ENCODE measurements at places on chromosomes 1 and 21.

- DNase-seq = no peak
These were observed 53.5 kb upstream of the CD34 start for GRCh38 chr1:207964195-207964966.

- no peak for DNase-seq
These were observed 4.3 kb upstream of the CSF1 start for GRCh38 chr1:109906160-109906838.

DNA sequence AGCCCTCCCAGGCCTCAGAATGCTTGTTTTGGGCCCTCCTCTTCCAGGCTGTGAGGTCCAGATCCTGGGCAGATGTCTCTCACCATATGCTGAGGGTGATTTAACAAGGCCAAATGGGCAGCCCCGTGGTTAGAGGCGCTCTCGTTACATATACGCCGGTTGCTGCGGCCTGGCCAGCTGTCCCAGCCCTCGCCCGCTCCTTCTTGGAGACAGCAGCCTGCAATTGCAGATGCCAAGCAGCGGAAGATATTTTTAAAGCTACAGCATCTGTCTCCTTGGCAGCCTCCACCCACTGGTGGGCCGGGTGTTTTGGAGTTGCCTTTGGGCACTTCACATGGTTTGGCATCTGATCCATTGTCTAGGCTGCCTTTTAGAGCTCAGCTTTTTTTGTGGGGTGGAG lies 178.8 kb upstream of the NFIA start:
- no peak for DNase-seq

DNA sequence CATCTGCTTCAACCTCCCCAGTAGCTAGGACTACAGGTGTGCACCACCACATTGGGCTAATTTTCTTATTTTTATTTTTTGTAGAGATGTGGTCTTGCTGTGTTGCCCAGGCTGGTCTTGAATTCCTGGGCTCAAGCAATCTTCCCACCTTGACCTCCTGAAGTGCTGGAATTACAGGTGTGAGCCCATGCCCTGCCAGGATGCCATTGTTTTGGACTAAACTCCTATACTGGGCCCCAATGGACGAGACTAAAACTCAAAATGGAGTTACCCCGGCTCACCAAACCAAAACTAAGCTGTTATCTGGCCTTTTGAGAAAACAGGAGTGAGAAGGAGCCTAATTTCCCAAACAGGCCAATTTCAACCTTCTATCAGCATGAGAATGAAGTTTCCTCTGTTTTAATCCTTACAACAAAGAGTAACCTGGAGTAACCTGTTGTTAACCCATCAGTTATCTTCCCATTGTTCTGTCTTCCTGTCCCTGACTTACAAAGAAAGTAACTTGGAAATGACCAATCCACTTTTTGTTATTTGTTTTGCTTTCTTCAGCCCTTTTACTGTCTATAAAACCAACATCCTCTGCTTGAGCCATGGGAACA lies 29.6 kb downstream of the DMRTA2 start:
- no peak for DNase-seq

DNA sequence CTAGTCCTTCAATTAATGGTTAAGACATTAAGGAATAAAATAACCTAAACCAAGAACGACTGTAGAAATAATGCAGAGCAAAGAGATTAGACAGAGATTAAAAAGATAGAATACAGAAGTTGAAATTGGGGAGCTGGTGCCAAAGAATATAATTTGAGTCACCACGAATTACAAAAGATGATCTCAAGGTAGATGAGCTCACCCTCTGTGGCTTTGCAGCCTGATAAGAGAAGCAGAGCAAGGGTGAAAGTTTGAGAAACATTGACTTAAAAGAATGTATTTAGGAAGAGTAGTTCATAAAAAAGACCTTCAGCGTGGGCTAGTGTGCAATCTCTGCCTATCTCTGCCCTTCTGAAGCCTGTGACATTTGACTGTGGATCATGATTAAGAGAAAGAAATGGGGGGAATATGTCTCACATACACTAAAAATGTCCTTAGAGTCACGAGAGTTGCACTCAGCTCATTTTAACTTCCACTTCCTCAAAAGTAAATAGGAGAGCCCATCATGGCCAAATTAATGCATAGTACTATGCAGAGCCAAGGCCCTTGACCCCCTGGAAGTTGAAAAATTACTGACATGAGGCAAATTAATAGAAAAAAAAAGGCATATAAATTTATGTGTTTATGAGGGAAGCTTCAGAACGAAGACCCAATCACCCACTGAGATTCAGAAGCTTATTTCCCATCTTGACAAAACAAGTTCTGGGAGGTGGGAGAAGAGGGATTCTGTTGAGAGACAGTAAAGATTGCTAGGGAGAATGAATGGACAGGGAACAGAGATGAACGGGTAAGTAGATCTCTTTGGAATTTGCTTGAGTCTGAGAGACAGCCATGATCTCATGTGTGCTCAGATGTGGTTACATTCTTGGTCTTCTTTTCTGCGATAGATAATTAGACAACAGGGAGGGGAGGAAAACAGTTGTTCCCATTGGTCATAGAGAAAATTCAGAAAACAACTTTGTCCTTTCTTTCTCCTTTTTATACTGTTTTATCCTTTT lies 395.4 kb upstream of the LRRC7 start:
- no peak for DNase-seq

- no peak for DNase-seq
These were observed 3.0 kb downstream of the ADAM30 start for GRCh38 chr1:119893238-119893791.

DNA sequence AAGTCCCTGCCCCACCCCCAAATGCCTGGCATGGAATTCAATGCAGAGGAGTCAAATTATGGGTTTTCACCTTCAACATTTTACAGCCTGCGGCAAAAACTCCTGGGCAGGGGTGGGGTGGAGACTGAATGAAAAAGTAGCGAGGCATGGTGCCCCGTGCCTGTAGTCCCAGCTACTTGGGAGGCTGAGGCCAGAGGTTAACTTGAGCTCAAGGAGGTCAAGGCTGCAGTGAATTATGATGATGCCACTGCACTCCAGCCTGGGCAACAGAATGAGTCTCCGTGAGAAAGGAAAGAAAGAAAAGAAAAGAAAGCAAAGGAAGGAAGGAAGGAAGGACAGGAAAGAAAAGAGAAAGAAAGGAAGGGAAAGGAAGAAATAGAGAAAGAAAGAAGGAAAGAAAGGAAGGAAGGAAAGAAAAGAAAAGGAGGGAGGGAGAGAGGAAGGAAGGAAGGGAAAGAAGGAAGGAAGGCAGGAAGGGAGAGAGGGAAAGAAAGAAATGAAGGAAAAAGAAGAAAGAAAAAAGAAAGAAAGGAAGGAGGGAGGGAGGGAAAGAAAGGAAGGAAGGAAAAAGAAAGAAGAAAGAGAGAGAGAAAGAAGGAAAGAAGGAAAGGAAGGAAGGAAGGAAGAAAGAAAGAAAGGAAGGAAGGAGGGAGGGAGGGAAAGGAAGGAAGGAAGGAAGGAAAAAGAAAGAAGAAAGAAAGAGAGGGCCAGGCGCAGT lies 11.1 kb downstream of the LEMD1 start:
- no peak for DNase-seq

DNA sequence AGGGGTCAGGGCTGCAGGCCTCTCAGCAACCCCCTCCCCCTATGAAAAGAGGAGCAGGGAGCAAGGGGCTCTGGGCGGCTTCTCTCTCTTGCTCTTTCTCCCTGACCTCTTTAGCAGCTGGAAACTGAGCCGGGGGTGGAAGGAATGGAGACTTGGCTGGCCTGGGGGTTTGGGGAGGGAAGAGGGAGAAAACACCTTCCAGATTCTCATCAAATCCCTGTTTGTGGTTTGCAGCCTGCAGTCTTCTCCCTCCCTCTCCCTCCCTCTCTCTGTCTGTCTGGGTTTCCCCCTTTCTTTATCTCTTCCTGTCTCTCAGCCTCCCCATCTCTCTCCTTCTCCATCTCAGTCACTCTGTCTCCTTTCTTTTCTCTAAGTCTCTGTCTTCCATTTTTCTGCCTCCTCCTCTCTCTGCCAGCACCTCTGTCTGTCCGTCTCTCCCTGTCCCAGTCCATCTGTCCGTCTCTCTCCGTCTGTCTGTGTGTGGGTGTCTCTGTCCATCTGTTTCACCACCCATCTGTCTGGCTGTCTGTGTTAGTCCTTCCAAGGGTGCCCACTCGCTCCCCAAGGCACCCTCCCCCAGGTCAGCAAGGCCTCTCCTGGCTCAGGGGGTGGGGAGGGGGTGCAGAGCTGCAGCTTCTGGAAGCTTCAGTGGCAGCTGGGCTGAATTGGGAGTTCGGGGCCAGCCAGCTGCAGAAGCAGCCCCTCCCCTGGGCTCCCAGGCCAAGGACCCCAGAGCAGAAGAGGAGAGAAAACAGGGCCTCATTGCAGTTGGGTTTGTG lies 6.2 kb downstream of the AHDC1 start:
- no peak for DNase-seq

DNA sequence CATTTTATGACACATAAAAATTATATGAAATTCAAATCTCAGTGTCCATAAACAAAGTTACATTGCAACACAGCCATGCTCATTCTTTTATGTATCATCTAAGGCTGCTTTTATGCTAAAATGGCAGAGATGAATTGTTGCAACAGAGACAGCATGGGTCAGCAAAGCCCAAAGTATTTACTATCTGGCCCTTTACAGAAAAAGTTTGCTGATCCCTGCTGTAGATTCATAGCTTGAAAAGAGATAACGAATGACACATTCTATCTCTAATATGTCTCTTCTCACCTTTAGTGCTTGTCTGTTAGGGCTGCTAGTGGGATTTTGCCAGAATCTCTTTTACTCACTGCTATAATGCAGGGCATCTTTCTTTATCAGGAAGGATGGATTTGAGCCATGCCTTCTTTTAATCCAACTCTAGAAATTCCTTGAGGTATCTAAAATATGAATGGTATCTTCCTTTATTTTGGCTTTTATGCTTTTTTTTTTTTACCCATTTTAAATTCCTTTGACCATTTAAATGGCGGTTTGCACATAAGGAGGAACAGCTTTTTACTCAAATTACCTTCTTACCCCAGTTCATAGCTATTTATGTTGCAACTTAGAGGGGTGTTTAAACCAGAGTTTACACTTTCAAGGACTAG lies 598.2 kb downstream of the PLPP3 start:
- DNase-seq = no peak

DNA sequence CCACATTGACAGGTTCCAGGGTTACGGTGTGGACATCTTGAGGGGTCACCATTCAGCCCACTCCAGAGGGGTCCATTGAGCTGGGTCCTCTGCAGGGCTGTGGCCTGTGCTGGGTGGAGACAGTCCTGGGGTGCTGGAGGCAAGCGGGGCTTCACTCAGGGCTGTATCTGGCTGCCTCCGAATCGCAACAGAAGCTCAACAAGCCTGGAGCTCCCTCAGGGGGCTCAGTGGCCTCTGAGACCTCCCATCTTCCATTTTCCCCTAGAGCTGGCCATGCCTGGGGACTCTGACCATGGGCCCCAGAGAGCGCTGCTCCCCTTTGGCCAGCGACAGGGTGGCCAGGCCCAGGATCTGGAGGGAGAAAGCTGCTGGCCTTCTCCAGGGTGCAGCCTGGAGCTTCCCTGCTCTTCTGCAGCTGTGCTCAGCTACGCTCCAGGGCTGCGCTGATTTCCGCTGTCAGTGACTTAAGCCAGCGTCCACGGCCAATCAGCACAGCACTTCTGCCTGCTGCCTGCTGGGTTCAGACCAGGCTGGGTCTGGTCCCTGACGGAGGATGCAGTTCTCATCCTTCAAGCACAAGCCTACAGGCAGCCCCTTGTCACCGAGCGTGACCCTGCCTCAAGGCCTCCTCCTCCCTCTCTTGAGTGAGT lies 45.0 kb upstream of the ADARB1 start:
- no peak for DNase-seq

DNA sequence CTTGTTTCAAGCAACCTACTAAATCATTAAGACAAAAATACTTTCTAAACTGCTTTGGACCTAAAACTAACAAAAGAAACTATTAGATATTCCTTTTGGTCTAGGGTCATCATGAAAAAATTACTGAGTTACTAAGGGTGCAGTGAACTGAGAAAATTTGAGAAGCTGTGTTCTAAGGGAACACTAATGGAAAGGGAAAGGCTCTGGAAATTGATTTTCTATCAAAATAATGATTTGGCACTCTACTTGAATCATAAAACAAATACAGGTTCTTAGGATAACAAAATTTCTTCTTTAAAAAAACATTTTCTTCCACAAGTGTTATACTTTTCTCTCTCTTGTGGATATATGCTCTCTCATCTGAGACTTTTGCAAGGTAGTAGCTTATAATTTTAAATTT lies 213.5 kb downstream of the DNAH14 start:
- DNase-seq = no peak

GRCh38 chr1:213670692-213671023 lies 317.1 kb upstream of the PROX1 start:
- DNase-seq = no peak

DNA sequence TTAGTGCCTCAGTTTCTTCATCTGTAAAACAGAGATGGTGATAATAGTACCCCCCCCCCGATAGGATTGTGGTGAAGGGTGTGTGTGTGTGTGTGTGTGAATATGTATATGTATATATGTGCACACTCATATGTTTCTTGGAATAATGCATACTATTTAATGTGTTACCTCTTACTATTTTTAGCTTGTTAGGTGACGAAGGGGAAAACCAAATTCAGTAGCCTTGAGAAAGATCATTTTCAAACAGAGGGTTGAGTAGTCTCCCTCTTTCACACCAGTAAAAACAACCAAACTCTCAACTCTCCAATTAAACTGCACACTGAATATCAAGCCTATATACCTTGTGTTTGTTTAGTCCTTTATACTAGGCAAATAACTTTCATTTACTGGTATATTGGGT lies 75.7 kb downstream of the NTMT2 start:
- no peak for DNase-seq

DNA sequence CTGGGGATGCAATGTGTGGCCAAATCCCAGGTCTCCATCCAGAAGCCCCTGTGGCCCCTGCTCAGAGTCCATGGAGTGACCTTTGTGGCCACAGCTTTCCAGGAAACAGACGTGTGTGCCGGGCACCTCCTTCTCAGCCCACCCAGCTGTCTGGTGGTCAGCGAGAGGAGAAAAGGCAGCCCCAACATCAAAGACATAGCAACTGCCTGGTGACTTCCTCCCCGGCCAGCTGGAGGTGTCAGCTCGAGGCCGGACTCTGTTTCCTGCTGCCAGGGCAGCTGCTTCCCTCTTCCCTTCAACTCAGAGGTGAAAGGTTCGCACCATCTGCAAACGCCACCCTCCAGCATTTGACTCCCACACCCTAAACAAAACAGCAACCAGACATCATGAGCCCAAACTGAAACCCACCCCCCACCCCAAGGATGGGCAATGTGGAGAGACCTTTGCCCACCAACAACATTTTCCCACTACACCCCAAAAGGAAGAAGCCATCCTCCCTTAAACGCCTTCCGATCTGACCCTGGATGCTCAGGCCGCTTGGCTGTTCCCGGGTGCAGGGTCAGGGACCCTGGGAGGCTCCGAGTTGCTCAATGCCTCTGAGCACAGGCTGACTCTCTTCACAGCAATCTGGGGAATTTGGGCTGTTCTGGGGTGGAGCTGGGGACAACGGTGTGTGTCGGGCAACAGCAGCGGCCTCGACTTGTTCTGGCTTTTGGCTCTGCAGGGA lies 162.3 kb downstream of the PSMG1 start:
- DNase-seq = no peak

- no peak for DNase-seq
These were observed 121.9 kb downstream of the CAPN8 start for GRCh38 chr1:223543560-223543959.

- no peak for DNase-seq
These were observed 5.3 kb downstream of the TTC24 start for GRCh38 chr1:156584813-156585212.

GRCh38 chr1:210232511-210233215 lies at the start of gene SERTAD4:
SERTAD4 (plus strand) TSS chr1:210232796; CDS start chr1:210237961, 5,165 bp downstream.
- no peak for DNase-seq

- no peak for DNase-seq
These were observed 37.9 kb downstream of the WDR3 start for GRCh38 chr1:117967477-117967876.

- DNase-seq = no peak
These were observed 190.4 kb downstream of the ZBTB18 start for GRCh38 chr1:244241438-244241837.
